ENCODE measurements at places on chromosomes 12 and 14.

DNA sequence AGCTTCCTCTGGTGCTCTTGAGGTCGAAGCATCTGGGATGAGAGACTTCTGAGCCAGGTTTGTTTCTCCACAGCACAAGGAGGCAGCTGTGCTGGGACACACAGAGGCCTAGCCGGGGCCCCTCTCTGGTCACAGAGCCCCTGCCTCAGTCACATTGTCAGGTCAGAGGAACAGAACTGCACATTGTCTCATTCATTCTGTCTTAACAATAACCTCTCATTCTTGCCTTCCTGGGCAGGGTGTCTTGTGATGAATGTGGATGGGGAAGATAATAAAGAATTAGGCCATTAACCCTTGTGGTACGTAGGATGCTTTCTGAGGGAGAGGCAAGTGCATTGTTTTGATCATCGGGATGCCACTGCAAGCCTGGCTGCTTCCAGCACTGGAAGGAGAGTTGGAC is 29.8 kb downstream of the FNTB start:
- DNase-seq: no peak

GRCh38 chr12:19751078-19751477 is 311.8 kb downstream of the AEBP2 start:
- DNase-seq: no peak

GRCh38 chr14:98185036-98185435 is 1087.0 kb downstream of the BCL11B start:
- DNase-seq: no peak

DNA sequence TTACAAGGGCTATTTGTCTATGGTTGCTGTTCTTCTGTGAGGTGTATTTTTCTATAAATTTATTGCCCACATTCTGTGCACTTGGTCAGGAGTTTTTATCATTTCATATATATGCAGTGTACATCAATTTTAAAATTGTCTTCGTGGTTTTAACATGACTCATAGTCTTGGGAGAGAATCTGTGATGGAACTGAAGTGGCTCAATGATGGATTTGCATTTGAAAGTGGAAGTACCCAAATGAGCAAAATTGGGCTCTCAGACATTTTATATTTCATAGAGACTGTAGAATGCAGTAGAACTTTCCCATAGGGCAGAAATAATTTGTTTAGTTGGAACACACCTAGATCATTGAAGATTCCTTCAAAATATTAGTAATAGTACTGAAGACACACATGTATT is 1.9 kb upstream of the SCFD1 start:
- no peak for DNase-seq

- no peak for DNase-seq
Observed at GRCh38 chr12:23950775-23951451, 1.4 kb upstream of the SOX5 start.

DNA sequence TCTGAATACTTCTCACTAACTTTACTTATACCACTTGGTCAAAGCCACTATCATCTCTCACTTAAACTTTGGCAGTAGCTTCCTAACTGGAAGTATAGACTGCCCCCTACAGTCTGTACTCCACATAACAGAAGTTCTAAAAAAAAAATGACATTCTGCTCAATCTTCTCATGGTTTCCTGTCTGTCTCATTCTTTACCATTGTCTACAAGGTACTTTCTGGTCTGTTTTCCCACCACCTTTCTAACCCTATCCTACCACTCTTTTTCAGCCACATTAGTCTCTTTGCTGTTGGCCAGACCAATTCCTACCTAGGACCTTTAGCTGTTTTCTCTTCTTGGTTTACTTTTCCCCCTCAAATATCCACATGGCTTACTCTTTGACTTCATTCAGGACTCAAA is 14.7 kb downstream of the CPSF6 start:
- no peak for DNase-seq

DNA sequence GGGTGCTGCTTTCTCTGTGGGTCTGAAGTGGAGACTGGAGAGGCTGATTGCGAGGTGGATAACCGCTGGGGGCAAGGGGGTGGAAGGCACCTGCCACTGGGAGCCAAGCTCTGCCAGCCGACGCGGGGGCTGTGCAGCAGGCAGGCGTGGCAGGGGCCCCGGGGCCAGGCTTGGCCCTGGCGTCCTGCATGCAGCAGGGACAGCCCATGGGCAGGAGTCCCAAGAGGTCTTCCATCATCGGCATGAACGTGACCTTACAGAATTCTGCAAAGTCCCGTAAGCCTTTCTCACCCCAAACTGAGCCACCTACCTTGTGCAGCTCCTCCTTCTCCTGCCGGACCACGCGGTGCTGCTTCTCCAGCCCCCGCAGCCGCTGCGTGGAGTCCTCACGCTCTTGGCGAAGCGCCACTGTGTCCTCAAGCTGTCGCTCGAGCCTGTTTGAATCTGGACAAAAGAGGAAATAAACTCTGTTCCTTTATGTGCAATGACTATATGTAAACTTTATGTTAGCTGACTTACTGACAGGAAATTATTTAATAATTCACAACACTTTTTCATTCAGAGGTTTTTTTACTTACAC is 51.3 kb downstream of the AMN start:
- DNase-seq: no peak

DNA sequence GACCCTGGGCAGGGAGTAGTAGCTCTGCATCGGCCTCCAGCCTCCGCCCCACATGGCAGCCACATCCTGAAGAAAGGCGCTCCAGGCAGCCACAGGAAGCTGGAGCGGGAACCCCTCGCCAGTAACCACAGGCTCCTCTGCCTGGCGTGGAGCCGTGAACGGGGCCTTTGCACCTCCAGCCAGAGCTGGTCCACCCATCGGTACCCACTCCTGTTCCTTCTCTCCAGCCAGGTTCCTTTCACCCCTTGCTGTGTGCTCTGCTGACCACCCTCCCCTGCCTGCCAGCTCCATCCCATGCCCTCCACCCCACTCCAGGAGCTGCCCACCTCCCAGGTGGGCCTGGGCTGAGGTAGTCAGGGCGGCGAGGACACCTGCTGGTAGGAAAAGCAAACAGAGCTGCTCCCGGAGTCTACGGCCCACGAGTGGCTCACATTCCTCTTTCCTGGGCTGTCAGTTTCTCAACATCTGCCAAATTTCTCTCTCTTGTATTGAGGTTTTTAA is 2.7 kb downstream of the TGFB3 start:
- DNase-seq: no peak

DNA sequence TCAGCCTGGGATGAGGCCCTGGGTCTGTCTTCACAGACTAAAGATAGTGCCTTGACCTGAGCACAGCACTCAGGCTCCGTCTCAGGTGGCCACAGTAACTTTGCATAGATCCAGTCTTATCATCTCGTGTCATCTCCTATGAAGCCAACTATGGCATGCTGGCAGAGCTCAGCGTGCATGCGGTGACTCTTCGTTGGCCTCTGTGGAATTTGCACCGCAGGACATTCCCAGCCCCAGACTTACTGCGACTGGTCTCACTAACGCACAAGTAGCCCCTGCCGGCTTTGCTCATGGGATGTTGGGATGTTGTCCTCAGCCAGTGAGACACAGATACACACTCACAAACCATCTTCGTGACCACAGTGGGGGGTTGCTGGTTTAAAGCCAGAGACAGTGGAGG is 199.6 kb downstream of the CHST11 start:
- DNase-seq: no peak

- no peak for DNase-seq
Observed at GRCh38 chr14:90458536-90458935, 61.7 kb downstream of the CALM1 start.

DNA sequence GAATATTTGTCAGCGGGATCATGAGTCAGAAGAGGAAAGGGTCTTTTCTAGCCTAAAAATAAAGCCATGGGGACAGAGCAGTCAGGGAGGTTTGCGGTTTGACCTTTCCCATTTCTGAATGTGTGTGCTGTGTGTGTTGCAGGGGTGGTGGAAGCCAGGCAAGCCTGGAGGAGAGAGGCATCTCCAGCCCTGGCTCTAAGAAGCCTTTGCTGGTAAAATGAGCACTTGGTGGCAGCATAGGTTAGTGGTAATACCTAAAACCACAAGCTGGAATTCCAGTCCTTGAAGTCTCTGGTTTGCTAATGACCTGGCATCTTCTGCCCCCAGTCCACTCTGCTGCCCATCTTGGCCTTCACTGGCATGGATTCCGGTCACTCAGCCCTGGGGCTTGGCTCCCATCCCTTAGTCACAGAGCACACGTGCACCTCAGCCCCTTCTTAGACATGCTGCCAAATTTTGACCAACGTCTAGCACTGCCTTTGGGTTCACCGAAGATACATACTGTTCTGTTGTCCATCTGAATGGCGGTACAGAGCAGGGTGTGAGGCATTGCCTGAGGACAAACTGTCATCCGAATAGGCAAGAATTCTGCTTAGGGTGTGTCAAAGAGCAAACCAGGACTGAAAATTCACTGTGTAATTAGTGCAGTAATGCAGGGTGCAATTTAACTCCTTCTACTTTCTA is 52.7 kb downstream of the KCNA5 start:
- no peak for DNase-seq

GRCh38 chr14:95228240-95228639 is 70.9 kb upstream of the DICER1 start:
- DNase-seq: no peak

DNA sequence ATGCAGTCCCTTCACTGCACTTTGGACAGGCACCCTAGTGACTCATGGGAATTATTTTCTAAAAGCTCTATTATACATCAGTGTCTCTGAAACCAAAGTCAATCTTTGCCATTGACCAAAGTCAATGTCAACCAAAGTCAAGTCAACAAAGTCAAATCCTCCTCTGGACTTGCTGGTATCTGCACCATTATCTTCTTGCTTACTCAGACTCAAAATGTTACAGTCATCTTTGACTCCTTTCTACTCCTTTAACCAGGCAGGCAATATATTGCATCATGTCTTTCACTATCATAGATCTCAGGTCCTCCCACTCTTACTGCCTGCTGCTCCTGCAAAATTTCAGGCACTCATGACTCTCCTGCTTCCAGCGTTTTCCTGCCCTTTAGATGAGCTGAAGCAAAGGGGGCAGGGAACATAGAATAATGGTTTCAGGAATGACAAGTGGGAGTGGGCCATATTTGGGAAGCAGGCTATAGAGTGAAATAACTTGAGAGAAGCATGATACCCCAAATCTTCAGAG is 39.2 kb downstream of the IGF1 start:
- no peak for DNase-seq

DNA sequence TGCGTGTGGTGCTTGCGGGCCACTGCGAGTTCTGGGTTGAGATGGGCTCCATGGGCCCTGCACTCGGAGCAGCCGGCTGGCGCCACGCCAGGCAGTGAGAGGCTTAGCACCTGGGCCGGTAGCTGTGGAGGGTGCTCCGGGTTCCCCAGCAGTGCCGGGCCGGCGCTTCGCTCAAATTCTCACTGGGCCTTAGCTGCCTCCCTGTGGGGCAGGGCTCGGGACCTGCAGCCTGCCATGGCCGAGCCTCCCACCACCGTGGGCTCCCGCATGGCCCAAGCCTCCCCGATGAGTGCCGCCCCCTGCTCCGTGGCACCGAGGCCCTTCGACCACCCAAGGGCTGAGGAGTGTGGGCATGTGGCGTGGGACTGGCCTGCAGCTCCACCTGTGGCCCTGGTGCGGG is 375.7 kb downstream of the NELL2 start:
- no peak for DNase-seq

- DNase-seq: no peak
Observed at GRCh38 chr12:42094277-42094676, 50.4 kb downstream of the GXYLT1 start.

GRCh38 chr12:65911321-65911720 is 87.0 kb downstream of the HMGA2 start:
- DNase-seq: no peak

DNA sequence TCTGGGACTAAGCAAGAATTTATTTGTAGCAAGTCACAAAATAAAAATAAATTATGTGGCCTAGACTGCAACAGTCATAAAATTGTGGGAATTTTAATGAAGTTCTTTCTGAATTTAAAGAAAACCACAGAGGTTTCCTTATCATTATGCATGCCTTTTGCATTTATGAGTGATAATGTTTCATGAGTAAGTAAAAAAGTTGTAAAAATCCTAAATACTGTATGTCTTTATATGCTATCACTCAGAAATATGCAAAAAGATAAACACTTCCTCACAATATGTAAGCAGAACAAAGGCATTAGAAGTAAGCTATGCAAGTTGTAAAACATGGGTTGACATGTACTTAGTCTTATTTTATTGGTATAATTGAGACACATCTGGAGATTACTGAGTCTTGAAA is 239.4 kb upstream of the PDE3A start:
- DNase-seq: no peak

- DNase-seq: no peak
Observed at GRCh38 chr12:89539426-89540223, 13.8 kb upstream of the POC1B start.

- DNase-seq: no peak
Observed at GRCh38 chr12:47886510-47887240, 18.1 kb downstream of the VDR start.
